ENCODE measurements at places on chromosomes 7 and 10.

DNA sequence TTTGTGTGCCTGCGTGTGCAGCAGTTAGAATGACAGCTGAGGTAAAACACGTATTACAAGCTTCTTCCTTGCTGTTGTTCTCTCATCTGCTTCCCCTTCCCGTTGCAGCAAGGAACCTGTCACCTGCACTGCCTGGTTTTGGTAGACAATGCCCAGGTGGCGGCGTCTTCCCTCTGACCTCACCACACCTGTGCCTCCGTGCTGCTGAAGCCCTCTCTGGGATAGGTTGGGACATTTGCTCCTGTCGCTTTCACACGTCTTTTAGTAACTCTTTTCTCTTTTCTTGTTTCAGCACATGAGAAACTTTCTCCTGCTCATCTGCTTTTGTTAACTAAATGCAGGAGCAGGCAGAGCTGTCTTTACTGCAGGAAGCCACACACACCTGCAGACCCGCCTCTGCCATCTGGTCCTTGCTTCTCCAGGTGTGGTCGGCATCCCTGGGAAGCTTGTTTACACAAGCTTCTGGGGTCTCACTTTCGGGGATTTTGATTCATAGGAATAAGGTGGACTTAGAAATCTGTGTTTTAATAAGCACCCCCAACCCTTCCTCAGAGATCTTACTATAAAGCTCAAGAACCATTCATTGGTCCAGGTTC lies 60.7 kb upstream of the EXOC6 start:
- DNase-seq: no peak

GRCh38 chr10:58373442-58373827 lies 11.8 kb upstream of the TFAM start:
- no peak for DNase-seq

GRCh38 chr10:88089498-88089897 lies 226.1 kb downstream of the PTEN start:
- no peak for DNase-seq

DNA sequence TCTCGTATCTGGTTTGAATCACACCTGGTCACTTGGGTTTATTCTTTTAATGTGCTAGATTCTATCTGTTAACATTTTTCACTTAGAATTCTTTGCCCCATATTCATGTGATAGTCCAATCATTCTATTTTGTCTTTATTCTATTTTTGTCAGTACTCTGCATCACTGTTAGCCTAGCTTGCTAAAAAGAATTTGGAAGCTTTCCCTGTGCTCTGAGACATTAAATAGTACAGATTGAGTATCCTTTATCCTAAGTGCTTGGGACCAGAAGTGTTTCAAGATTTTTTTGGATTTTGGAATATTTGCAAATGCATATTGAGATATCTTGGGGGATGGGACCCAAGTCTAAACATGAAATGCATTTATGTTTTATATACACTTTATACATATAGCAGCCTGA lies 51.0 kb downstream of the RALA start:
- no peak for DNase-seq

- DNase-seq: no peak
These were observed 49.4 kb downstream of the LRRN3 start for GRCh38 chr7:111140091-111140865.

- no peak for DNase-seq
These were observed 13.4 kb downstream of the MBL2 start for GRCh38 chr10:52759154-52759553.

DNA sequence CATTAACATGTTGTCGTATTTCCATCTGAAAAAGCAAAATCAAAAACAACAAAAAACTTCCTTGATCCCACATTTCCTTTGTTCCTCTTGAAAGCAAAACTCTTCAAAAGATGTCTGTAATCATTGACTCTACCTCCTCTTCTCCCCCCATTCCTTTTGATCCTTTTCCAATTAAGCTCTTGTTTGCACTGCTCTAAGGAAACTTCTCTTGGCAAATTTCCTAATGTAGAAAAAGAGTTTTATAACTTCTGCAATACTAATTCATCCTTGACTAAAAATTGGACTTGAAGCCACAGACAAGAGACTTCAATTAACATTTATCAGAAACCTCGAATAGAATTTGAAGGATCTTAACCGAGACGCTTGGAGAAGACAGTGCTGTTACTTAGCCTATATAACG lies 317.1 kb upstream of the SEMA3C start:
- DNase-seq: no peak

DNA sequence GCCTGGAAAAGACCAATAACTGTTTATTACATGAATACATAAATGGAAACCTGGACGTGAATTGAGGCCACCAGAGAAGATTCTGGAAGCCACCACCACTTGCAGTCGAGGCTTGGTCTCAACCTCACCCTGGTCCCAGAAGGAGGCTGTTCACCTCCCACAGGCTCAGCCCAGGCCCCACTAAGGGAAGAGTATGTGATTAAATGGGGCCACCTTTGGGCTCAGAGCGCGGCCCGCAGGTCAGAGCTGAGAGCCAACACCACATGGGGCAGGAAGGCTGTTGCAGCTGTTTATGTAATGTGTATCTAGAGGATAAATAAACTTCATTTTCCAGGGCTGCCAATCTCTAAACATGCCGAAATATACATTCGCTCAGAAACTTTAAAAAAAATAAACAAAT lies 17.6 kb upstream of the FGFR2 start:
- DNase-seq: no peak

DNA sequence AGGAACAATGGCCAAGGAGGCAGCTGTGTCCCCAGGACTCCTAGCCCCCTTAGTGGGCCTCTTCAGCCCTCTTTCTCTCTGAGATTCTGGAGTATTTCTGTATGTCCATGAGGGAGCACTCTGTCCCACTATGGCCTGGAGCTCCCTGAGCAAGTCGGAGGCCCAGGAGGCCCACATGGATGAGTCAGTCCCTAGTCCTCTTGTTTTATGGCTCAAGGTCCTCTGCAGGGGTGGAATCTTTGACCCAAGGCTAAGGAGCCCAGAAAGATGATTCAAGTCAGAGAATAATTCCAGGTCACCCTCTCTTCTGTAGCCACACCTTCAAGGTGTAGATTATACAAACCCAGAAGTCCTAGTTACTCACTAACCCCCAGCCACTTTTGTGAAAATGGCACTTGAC lies 125.6 kb downstream of the PLXNA4 start:
- no peak for DNase-seq

DNA sequence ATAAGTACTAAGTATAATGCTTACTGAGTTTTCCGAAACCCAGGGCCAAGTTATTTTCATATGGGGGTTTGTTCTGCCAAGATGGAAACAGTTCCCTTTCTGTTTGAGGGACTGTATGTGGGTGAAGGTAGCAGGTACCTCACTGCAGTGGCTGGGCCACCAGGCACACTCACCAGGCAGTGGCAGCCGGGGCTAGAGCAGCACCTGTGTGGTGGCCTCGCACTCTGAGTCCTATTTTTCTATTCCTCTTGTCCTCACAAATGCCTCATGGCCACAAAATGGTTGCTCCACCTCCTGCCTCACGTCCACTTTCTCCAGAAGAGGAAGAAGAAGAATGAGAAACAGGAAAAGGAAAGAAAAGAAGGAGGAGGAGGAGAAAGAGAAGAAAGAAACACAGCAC lies 167.3 kb upstream of the SHH start:
- DNase-seq: no peak

DNA sequence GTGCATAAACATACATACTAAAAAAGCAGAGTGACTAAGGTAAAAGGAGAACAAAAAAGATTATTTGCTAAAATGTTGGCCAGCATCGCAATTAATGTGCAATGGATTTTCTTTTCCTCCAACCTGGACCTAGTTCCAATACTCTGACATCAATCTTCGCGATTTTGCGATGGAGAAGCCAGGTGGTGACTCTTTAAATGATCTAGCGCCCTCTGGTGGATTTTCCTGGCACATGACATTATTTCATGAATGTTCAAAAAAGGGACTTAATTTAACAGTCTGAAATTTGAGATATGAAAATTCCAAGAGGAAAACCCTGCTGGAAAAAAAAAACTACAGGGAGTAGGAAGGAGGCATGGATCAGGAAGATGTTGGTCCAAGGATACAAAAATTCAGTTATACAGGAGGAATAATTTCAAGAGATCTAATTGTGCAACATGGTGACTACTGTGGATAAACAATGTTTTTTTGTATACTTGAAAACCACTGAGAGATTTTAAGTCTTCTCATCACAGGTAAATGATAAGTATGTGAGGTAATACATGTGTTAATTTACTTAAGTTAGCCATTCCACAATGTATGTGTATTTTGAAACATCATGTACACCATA lies 4.3 kb upstream of the KCNMA1 start:
- no peak for DNase-seq

DNA sequence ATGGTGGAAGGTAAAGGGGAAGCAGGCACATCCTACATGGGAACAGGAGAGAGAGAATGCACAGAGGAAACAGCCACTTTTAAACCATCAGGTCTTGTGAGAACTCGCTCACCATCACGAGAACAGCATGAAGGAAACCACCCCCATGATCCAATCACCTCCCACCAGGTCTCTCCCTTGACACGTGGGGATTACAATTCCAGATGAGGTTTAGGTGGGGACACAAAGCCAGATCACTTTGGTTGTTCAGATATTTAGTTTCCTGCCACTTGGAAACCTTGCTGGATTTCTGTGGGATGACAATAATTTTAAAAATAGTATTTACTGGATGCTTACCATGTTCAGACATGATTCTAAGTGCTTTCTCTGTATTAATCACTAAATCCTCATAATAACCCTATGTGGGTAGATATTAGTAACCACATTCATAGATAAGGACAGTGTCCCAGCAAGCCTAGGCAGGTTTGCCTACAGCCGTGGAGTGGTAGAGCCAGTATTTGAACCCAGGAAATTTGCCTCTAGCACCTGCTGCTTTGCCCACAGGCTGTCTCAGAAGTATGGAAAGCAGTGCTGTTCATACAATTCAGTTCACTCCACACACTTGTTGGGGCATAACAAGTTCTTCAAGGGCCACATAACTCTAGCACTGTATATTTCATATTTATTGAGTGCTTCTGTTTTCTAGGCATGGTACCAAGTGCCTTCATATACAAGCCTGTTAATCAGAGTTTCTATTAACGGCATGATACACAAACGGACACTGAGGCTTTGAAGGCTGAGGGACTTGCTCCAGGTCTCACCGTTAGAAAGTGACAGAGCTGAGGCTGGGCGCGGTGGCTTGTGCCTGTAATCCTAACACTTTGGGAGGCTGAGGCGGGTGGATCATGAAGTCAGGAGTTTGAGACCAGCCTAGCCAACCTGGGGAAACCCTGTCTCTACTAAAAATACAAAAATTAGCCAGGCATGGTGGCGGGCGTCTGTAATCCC lies 8.3 kb downstream of the TLL2 start:
- DNase-seq: no peak

DNA sequence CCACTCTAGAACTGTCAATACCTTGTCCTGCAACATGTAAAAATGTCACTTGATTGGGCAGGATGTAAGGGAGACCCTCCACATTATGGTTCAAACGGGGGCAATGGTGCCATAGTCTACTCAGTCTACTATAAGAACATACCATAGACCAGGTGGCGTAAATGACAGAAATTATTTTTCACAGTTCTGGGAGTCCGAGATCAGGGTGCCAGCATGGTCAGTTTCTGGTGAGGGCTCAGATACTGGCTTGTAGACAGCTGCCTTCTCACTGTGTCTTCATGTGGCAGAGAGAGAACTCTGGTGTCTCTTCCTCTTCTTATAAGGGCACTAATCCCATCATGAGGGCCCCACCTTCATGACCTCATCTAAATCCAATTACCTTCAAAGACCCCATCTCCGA lies 18.7 kb upstream of the TMEM178B start:
- no peak for DNase-seq

- DNase-seq: no peak
These were observed 23.2 kb upstream of the SMURF1 start for GRCh38 chr7:99167072-99167471.

DNA sequence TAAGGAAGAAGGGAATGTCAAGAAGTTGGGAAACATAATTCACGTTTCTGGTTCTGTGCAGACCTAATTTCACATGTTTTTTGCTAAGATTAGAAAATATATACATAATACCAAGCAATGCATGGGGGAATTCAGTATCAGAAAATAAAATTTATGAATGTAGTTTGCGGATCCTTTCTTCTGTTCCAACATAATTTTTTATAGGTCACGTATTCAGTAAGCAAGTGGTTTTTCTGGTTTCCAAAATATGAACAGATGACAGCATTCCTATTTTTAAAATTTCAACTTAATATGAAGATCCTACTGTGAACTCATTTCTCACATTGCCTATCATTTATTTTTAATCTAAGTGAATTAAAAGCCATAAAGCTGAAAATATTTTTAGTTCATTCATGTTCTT lies 560.0 kb upstream of the NRG3 start:
- no peak for DNase-seq

- DNase-seq: no peak
These were observed 9.5 kb downstream of the ANKIB1 start for GRCh38 chr7:92255308-92255707.

GRCh38 chr10:77810446-77811335 lies 115.9 kb downstream of the DLG5 start:
- DNase-seq: no peak

GRCh38 chr7:104903044-104903443 lies 111.0 kb upstream of the KMT2E start:
- DNase-seq: no peak

DNA sequence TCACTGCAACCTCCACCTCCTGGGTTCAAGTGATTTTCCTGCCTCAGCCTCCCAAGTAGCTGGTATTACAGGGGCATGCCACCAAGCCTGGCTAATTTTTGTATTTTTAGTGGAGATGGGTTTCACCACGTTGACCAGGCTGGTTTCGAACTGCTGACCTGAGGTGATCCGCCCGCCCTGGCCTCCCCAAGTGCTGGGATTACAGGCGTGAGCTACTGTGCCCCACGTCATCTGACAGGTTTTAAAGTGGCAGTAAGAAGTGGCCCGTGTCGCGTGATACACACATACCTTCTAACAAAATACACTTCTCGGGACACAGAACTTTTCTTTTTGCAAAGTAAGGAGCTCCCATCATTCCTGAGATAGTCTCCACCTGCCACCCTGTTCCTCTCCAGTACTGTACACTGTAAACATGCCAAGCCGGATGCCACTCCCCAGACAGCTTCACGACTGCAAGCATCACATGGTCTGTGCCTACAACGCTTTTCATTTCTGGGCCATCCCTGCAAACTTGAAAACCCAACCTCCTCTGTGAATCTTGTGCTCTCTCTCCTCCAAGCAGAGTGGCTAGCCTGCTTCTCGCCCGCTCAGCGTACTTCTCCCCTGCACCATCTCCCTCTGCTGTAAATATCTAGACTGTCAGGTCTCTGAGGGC lies 256.3 kb upstream of the KLF14 start:
- DNase-seq: no peak

DNA sequence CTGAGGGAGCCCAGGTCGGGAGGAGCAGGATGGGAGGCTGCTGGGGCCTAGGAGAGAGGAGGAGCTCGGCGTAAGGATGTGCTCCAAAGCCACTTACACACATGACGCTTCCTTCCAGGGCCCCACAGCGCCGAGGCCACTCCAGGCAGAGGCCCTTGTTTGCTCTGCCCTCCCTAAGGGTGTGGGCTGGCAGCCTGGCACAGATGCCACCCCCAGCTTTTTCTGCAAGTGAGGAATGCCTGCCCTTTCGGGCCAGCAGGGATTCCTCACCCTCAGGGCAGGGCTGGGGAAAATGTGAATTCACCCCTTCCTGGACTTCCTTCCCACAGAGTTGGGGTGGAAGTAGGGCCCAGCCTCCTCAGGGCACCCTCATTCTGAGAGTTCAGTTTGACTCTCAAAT lies 5.6 kb upstream of the AQP1 start:
- DNase-seq: no peak

Measured in stimulated activated CD4-positive, alpha-beta T cell treated with anti-CD3 and anti-CD28 coated beads, Interleukin-15, amount 100 ng/mL, for 1 hour (primary cell).